Kidney epithelial cell (primary cell): ENCODE measurements at places on chromosomes 4 and X. TPM values are rescaled to one million over a fixed set of nuclear protein-coding genes. Genes with fewer than 3 reads are reported as not detected.

- no peak for DNase-seq
Observed at GRCh38 chr4:15672101-15672500, 9.5 kb upstream of the FAM200B start.

GRCh38 chr4:152161676-152162330 lies 374.1 kb downstream of the FBXW7 start:
- no peak for DNase-seq

DNA sequence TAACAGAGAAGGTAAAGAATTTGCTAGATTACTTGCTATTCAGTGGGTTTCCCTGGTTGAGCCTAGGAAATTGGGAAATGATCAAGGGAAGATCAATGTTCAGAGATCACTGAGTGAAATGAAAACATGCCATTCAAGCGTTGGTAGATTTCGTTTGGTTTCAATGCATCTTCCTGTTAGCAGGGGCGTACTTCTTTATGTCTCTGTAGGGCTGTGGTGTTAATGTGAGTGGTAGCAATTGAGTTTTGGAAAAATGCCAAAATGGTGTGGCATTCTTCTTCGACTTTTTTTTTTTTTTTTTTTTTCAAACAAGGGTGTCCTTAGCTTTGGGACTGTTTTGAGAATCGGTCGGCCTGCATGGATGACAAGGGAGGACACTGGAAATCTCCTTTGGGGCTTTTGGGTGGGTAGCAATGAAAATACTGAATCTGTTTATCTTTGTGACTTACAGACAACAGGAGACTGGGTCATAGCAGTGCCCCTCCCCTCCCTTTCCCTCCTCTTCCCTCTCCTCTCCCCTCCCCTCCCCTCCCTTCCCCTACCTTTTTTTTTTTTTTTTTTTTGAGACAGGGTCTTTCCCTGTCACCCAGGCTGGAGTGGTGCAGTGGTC lies 50.4 kb downstream of the SPRY1 start:
- DNase-seq = no peak

The CT45A3 gene
- not detected in 2 replicates for total RNA-seq

The CCNQ gene
- 29.3 and 36.6 TPM in 2 replicates for total RNA-seq

The ART3 gene
- not detected in 2 replicates for total RNA-seq

The FATE1 gene
- total RNA-seq = not detected in 2 replicates

The CXorf49 gene
- 52.7 and 80.7 TPM in 2 replicates for total RNA-seq
